Hematopoietic multipotent progenitor cell treated with erythropoietin and hydrocortisone succinate and interleukin-3 and kit ligand, for 6 days (in vitro differentiated cells): ENCODE measurements at places on chromosomes 5 and 9.

DNA sequence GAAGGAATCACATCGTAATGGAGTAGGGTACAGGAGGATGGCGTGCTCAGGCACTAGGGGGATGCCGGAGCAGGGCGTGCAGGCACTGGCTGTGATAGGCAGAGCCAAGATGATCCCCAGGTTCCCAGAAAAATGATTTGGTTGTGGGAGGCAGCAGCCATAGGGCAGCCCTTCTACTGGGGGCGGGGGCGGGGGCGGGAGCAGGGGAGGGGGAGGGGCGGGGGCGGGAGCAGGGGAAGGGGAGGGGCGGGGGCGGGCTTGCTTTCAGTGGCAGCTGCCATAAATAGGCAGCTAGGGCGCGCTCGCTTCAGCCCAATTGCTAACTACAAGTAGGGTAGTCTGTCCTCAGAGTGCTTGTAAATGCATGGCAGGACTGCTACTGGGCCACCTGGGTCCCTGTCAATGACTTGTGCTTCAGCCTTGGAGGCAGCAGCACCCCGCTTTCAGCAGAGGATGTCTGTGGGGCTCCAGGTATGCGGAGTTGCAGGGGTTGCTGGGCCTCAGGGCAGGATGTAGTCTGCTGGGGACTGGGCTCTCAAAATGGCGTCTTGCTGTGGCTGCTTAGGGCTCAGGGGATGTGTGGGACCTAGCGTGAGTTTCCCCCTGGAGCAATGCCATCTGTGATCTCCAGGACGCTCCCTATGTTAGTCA is 354.3 kb downstream of the RAB3C start:
- no peak for DNase-seq

DNA sequence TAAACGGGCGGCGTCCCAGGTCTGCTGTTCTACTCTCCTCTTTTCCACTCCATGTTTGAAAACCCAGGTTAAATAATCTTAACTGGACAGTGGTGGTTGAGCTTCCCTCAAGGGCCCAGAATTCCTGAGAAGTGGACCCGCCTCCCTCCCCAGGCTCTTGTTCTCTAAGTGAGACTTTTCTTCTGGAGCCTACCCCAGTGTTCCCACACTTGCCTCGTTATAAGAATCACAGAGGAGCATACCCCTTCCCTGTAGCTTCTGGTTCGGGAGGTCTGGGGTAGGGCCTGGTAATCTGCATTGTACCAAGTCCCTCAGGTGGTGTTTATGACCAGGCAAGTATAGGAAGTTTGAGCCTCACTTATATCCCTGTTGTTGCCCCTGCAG is 12.0 kb downstream of the PSD2 start:
- no peak for DNase-seq

DNA sequence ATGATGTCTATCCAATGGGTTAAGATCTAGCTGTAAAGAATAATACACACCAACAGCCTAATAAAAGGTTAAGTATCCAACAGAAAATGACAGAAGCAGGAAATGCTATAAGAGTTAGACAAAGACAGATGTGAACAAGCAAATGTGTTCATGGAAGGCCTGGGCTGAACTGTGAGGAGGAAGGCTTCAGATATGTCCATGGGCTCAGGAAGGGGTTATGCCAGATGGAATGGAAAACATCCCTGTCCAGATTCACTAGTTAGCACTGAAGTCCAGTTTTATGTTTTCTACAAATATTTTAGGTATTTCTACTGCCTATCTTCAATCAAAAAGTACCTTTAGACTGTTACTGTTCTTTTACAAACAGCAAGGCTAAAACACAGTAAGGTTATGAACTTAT is 27.1 kb downstream of the ERAP1 start:
- DNase-seq = no peak

DNA sequence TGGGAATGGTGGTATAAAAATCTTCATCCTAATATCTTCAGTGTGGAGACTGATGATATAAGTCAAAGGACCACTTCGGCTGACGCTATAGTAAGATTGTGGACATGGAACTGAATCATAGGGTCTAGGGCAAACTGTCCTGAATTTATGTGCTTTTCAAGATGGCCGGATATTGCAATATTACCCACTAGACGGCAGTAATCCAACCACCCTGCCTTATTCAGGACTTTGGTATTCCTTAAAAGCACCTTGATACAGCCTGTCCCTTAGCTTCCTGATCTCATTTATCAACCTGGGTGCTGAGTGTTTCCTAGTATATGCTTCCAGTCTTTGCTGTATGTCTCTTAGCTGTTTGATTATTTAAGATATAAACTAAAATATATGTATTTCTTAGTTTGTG is 71.2 kb upstream of the COX7C start:
- no peak for DNase-seq

DNA sequence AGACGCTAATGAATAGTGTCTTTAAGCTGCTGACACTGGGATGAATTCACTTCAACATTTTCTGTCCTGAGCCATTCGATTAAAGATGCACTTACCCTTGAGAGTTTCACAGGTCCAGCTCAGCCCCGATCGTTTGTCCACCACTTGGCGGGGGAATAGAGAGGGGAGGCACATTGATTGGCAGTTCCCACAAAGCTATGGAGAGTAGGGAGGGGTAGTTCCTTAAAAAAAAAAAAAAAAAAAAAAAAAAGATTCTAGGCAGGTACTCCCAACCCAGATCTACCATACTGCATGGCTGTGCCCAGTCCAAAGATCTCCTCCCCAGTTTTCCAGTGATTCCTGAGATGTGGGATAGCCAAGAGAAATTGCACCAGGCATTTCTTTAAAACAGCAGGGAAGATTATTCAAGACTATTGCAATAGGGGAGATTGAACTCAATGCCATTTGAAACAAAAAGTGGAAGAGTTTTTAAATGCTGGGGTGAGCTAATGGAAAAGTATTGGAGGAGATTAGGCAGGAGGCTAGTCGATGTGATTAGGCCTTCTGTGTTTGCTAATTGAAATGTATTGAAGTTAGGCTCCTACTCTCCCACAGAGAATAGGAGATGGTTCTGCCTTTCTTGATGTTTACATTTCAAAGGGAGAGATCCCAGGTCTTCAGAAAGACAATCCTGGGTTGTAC is 2217.4 kb upstream of the WWC1 start:
- no peak for DNase-seq
